ENCODE measurements at places on chromosomes 11 and 22.

GRCh38 chr22:50022171-50022819 is 9.7 kb upstream of the IL17REL start:
- no peak for DNase-seq

GRCh38 chr22:37431801-37432707 is 4.8 kb upstream of the ELFN2 start:
- DNase-seq: peak; percentile 68

GRCh38 chr11:57249384-57250319 is 12.6 kb upstream of the APLNR start:
- peak; percentile 59 for DNase-seq

GRCh38 chr11:85423316-85423715 is 203.8 kb downstream of the DLG2 start:
- DNase-seq: no peak

DNA sequence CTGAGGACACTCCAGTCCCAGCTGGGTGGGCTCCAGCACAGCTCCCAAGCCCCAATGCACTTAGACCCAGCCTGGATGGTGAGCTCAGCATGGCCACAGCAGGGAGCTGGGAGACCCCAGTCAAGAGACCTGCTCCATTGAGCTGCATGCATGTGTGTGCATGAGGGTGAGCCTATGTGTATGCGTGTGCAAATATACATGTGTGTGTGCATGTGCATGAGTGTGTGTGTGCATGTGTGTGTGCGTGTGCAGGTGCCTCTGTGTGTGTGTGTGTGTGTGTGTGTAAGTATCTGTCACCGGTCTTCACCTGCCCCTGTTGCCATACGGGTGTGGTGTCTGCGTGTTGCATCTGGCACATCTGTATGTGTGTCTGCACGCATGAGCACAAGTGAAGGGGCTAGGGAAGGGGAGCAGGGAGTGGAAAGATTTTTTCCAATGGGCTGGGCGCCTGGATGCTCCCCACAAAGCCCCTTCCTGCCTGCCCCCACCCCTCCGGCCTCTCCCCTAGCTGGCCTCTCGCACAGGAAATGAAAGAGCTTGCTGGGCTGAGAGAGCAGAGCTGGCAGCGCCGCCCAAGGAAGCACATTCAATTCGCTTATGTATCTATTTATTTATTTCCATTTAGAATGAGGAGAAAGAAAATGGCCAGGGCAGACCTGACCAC is 4.1 kb downstream of the TSPAN32 start:
- DNase-seq: peak; percentile 31

GRCh38 chr11:96567176-96567575 is 177.4 kb downstream of the JRKL start:
- DNase-seq: no peak

DNA sequence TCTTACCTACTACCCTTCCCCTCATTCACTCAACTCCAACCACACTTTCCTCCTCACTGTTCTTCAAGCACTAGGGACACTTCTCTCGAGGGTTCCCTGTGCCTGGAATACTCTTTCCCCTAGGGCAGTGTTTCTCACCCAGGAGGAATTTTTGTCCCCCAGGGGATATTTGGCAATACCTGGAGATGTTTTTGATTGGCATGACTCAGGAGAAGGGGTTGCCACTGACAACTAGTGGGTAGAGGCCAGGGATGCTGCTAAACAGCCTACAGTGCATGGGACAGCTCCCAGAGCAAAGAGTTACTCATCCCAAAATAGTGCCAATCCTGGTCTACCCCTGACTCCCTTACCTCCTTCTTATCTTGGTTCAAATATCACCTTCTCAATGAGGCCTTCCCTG is 40.0 kb downstream of the BTG4 start:
- no peak for DNase-seq

DNA sequence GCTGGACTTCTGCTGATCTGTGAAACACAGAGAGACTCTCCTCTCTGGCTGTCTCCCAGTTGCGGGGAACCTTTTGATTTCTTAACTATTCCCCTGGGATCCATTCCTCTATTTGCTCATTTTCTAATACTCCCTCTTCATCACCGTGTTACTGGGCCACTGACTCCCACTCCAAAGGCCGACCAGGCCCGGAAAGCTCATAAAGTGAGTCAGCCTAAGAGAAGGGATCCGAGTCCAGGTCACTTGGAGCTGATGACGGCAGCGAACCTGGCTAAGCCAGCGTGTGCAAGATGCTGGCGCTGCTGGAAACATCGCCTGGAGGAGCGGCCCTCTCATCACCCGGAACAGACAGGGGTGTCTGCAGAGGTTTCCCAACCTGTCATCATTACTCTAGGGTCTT is 112.8 kb downstream of the FBXO7 start:
- no peak for DNase-seq

GRCh38 chr11:127338380-127339259 is 338.1 kb upstream of the KIRREL3 start:
- DNase-seq: no peak

- no peak for DNase-seq
Measured at GRCh38 chr11:133388260-133388659, 144.0 kb downstream of the OPCML start.

GRCh38 chr22:17915188-17915587 is 109.2 kb downstream of the MICAL3 start:
- no peak for DNase-seq

DNA sequence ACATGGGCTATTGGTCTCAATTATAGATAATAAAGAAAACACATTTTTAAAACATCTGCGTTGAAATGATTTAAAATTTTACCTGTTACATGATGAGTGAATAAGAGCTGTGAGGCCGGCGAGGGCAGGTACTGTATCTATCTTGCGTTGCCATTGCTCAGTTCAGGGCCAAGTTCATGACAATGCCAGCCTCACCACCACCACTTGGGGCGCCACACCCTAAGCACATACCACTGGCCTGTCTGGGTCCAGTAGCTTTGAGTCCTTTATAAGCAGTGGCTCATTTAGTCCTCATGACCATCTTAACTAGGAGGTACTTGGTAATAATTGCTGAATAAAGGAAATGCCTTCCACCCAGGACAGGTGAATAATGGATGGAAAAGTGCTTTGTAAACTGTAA is 14.5 kb upstream of the MB start:
- DNase-seq: peak; percentile 61

GRCh38 chr11:11268119-11268518 is 84.9 kb downstream of the CSNK2A3 start:
- DNase-seq: no peak

GRCh38 chr11:132944569-132944944 is 587.7 kb downstream of the OPCML start:
- no peak for DNase-seq

DNA sequence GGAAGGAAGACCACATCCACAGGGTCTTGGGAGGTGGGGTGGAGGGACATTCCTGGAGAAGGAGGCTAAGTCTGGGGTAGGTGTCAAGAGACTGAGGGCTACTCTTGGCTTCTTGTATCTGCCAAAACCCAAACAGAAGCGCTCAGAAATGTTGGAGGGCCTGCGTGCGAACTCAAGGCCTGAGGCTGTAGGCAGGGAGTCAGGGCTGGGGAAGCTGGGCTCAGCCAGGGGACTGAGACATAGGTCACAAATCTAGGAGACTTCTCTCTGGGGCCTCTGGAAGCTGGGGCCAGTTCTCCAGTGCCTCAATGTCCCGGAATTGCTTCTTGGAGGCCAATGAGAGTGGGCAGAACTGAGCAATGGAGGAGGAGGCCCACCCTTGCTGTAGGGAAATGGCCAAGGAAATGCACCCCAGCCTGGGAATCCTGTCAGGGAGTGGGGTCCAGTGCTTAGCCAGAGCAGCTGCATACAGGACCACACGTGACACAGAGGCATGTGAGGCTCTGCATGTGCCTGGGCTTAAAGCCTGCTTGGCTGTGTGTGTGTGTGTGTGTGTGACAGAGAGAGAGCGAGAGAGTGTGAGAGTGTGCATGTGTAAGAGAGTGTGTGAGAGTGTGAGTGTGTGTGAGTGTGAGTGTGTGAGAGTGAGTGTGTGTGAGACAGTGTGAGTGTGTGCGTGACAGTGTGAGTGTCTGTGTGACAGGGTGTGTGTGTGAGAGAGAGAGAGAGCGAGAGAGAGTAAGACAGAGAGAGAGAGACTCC is 141.3 kb downstream of the ST3GAL4 start:
- no peak for DNase-seq

DNA sequence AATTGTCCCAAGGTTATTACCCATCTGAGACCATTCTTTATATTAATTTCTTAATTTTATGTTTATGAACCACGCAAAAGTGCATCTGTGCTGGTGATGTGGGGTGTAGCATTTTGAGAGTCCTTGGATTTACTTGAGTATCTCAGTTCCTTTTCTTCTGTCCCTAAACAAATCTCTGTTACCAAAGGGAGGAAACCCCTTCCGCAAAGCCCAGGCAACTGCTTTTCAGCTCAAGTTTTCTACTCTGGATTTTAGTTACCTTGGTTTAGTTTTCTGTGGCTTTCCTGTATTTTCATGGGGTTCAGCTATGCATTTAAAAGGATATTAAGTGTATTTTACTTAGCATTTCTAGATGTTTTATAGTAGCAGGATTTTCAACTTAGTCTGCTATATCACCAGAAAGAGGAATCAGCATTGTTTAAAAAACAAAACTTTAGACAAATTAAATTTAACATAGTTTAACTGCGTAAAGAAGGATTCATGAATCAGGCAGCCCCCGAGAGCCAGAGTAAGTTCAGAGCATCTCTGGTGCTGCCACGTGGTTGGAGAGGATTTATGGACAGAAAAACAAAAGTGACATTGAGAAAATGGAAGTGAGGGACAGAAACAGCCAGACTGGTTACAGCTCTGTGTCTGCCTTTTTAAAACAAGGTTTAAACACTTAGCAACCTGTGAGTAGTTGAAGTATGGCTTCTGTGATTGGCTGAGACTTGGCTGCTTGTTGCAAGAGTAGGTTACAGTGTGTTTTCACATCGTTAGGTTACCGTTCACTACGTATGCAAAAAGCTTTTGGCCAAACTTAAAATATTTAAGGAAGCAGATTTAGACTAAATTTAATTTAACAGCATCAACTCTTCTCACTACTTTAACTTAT is 9.6 kb downstream of the ADM start:
- no peak for DNase-seq

DNA sequence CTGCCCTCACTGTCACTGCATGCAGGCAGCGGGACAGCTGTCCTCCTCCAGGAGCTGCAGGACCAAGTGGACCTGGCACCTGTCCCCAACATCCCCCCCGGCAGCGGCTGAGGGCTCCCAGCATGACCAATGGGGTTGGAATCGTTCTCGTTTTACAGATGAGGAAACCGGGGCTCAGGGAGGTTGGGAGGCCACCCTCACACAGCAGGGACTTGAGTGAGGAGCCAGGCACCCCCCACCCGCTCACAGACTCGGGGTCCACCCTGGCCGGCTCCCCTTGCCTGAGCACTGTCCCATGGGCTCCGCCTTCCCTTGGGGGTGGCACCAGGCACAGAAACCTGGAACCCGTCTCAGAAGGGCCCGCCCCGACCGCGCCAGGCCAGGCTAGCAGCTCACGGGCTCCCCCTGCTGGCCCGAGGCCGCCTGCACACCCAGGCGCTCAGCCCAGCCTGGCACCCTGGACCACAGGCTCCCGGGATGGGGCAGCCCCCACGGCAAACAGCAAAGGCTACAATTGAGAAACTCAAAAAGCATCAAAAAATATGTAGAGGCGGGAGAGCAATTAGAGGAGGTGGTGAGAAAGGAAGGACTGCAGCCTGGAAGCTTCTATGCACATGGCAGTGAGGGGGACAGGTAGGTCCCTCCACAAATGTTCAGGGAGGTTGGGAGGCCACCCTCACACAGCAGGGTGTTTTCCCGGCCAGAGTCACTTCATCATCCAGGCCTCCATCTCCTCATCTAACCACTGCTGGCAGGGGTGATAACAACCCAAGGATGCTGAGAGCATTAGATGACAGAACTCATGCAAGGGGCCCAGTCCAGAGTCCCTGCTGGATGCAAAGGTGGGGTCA is 12.8 kb downstream of the MACROD1 start:
- peak; percentile 77 for DNase-seq

- peak; percentile 6 for DNase-seq
Measured at GRCh38 chr22:18987765-18988164, 51.7 kb upstream of the PRODH start.

DNA sequence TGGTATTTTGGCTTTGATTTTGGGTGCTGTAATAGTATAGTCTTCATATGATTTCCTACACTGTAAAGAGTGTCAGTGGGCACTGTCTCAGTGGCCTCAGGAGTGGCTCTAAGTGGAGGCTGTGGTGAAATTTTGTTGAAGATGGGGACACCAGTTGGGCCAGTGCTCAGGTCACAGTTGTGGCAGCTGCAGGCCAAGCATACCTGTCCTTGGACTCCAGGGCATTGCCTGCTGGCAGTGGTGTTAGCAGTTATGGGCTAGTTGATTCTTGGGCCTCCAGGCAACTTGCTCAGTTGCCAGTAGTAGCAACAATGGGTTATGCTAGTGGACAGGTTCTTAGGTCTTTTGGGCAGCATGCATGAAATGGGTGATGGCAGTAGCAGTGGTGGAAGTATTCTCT is 39.2 kb upstream of the SLC22A25 start:
- DNase-seq: no peak

DNA sequence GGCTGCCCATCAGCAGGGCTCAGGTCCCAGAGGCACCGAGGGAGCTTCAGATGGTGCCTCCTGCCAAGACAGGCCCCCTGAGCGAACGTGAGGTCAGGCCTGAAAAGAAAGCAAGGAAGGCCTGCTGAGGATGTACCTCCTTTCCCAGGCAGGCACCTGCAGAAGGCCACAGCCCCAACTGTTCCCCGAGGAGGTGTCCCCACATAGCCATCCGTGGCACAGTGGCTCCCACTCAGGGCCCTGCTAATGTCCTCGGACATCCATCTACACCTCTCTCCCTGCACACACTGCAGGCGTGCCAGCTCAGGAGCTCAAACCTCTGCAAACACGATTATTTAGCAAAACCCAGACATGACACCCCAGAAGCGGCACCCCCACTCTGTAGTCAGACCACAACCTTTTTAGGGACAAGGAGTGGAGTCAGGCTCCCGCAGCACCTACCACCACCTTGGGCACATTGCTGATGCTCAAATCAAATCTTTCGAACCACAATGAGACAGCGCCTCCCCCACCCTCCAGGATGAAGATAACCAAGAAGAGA is 36.9 kb downstream of the SHANK2 start:
- DNase-seq: no peak

- no peak for DNase-seq
Measured at GRCh38 chr11:5713695-5714094, 22.6 kb upstream of the OR56B1 start.

DNA sequence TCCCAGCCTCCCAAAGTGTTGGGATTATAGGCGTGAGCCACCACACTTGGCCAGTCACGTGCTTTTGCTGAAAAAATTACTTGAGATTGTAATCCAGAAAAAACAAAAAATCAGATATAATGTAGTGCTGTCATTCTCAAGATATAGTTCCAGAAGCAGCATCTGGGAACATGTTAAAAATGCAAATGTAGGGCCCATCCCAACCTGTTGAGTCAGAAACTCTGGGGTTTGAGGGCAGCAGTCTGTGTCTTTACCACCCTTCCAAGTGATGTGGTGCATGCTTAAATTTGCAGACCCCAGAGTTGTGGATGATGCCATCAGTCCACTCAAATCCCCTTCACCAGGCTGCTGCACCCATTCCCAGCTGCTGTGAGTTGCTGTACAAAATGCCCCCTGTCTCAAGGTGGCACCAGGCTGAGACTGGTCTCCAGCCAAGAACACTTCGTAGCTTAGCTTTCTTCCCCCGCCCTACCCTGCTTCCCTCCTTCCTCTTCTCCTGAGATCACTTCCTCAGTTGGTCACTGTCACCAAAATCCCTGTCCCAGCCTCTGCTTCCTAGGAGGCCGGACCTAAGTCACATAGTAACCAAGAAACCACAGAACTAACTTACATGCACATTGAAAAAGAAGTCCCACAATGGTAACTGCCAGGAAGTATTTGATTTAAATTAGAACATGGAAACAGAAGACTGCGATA is 18.2 kb upstream of the ARRB1 start:
- DNase-seq: no peak

All from activated CD4-positive, alpha-beta T cell treated with anti-CD3 and anti-CD28 coated beads, Interleukin-2, amount 50 U/mL, for 48 hours (primary cell).